CD8-positive, alpha-beta T cell (primary cell): ENCODE measurements at places on chromosomes 5 and 9.

GRCh38 chr5:146213210-146213826 is 9.9 kb downstream of the RBM27 start:
- no peak for DNase-seq

GRCh38 chr5:72540759-72541438 is 33.7 kb upstream of the ZNF366 start:
- DNase-seq: no peak

DNA sequence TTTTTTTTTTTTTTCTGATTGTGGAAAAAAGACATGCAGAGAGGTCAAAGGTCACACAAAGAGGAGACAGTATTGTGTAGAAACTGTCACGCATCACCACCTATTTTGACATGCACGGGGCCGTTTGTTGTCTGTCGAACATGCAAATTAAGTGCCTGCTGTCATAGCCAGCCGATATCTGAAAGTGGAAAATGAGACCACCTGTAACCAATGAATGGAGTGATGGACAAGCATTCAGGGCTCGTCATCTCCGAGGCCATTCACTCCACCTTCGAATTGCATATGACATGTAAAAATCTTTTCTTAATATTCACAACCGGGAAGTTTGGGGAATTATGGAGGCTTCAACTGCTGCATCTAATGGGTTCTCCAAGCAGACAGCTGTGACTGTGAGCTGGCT is 512.2 kb upstream of the ADAMTS16 start:
- DNase-seq: no peak

GRCh38 chr5:181221792-181222629 is 1.1 kb upstream of the TRIM41 start:
- peak; percentile 91 for DNase-seq

- DNase-seq: no peak
Measured at GRCh38 chr5:23483090-23483489, 24.3 kb upstream of the PRDM9 start.

DNA sequence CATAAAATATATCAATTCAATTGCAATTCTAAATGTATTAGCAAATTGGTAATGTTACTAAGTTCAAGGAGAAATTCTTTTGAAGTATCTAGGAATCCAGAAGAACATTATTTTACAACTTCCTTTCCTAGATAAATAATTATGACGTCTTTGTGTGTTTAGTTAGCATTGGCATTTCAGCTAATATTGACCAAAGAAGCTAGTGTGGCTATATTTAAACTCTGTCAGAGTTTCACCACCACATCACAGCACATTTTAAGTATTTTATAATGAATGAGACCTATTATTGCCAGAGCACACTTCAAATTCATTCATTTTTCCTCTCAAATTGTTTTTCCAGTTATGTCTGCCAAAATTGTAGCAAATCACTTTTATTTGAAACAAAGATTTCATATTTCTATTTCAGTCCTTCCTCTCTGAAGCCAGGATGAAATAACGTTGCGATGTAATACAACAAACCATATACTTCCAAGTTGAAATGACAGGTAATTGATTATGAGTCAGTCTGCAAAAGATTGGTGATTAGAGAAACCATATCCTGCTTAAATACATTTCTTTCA is 18.9 kb downstream of the PLK2 start:
- no peak for DNase-seq
